ENCODE measurements at places on chromosomes 2 and 18.

DNA sequence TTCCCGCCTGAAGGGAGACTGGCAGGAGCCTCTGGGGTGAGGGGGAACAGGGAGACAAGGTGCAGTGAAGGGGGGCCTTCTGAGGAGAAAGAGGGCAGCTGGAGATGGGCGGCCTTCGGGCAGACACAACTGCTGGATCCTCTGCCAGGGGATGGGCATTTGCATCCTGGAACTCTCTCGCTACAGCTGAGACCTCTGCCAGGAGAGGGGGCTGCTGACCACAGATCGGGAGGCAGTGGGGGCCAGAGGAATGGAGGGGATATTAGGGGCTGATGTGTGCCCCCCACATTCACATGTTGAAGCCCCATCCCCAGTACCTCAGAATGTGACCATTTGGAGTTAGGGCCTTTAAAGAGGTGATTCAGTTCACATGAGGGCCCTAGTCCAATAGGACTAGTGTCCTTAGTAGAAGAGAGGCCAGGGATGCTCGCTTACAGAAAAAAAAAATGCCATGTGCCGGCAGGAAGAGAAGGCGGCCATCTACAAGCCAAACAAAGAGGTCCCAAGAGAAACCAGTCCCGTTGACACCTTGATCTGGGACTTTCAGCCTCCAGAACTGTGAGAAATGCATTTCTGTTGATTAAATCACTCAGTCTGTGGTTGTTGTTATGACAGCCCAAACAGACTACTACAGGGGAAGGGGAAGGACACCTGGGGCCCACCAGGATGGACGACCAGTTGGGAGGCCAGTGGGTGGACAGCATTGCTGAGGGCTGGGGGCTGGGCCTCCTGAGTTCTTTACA, 50.0 kb downstream of the TRABD2A start:
- DNase-seq = no peak

GRCh38 chr2:150997066-150997465, 264.6 kb downstream of the RBM43 start:
- DNase-seq = no peak

DNA sequence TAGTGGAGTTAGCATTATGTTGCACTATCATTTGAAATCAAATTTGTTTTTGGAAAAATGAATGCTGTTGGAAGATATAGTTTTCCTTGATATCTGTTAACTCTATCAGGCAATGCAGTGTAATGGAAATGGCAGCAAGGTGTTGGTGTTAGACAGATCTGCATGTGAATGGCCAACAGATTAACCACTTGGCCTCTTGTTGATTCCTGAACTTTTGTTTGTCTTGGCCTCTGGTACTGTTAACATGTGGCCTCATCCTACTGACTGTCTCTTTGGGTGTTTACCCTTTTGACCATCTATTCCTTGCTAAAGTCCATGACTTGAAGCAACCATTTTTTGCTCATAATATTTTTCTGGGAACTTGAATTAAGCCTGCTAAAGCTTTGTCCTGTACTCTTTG, 110.2 kb upstream of the CDH2 start:
- DNase-seq = no peak

- no peak for DNase-seq
These were observed 70.3 kb downstream of the TPO start for GRCh38 chr2:1483551-1483950.
